ENCODE measurements at places on chromosomes 13 and 19.

DNA sequence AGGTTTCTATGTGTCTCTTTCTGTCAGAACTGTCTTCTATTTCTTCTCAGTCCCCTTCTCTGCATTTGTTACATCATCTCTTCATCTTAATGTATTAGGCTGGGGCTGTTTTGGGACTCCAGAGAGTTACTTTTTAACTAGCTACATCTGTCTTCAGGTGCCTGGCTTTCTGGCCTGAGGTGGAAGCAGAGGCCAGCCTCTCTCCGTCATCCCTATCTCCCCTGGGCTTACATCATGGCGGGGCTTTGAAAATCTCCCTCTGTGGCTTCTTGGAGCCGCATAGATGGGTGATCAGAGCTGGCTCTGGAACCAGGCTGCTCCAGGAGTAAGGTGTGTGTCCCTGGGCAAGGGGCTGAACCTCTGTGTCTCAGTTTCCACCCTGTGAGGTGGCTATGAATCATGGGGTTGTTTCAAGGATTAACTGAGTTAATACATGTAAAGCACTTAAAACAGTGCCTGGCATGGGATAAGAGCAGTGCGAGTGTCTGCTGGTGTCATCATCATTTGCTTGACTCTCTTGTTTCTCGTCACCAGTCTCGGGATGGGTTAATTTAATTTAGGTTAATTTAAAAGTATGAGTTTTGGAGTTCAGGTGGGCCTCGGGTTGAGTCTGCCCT, 2.0 kb downstream of the EPN1 start:
- no peak for DNase-seq

GRCh38 chr19:15538774-15539173, 30.4 kb downstream of the CYP4F22 start:
- DNase-seq: no peak

- no peak for DNase-seq
Measured at GRCh38 chr19:46371371-46371901, 24.5 kb downstream of the PPP5C start.

DNA sequence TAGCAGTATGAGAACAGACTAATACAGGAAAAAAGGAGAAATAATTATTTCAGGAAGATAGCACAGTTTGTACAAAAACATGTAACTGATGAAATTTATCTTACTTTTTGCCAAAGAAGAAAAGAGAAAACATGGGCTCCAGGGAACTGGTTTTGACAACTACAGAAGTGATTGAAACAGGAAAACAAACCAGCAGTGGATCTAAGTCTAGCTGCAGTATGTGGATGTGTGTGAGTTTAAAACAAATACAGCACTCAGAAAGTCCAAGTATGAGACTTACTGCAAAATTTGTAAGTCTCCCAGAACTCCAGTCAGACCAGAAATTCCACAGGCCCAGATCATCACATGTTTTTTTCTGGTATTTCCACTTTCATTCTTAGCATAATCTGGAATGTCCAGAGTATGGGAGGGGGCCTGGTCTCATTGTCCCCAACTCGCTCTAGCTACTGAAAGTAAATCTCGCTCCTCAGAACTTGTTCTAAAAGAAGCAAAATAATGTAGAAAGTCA, 259.5 kb downstream of the NHLRC3 start:
- DNase-seq: no peak

- no peak for DNase-seq
Measured at GRCh38 chr19:39304701-39305571, 8.7 kb downstream of the IFNL1 start.

DNA sequence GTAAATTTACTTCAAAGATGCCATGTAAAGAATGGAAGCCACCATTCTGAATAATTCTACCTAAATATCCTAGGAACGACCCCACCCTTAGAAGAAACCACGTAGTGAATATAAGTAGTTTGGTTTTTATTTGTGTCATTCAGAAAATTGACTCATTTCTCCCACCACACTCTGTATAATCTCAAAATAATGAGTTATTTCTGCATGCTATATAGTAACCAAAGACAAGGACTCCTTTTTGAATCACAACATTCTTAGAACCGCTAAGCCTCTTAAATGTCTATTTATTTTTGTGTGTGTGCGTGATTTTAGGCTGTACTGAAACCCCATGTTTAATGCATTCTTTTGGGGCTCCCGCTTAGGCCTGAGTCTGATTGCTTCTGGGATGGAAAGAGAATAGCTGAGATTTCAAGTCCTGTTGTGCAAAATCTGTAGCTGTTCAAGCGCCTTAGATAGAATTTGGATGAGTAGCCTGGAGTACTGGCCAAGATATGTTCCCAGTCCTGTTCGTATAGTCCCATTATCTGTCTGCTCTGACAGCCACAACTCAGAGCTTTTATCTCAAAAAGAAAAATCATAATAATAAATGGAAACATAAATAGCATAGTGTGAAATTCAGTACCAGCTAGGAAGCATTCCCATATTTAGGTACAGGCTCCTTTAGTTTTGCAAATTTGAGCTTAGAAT, 532.4 kb upstream of the NBEA start:
- no peak for DNase-seq

- no peak for DNase-seq
Measured at GRCh38 chr13:26372747-26373146, 118.8 kb downstream of the CDK8 start.

DNA sequence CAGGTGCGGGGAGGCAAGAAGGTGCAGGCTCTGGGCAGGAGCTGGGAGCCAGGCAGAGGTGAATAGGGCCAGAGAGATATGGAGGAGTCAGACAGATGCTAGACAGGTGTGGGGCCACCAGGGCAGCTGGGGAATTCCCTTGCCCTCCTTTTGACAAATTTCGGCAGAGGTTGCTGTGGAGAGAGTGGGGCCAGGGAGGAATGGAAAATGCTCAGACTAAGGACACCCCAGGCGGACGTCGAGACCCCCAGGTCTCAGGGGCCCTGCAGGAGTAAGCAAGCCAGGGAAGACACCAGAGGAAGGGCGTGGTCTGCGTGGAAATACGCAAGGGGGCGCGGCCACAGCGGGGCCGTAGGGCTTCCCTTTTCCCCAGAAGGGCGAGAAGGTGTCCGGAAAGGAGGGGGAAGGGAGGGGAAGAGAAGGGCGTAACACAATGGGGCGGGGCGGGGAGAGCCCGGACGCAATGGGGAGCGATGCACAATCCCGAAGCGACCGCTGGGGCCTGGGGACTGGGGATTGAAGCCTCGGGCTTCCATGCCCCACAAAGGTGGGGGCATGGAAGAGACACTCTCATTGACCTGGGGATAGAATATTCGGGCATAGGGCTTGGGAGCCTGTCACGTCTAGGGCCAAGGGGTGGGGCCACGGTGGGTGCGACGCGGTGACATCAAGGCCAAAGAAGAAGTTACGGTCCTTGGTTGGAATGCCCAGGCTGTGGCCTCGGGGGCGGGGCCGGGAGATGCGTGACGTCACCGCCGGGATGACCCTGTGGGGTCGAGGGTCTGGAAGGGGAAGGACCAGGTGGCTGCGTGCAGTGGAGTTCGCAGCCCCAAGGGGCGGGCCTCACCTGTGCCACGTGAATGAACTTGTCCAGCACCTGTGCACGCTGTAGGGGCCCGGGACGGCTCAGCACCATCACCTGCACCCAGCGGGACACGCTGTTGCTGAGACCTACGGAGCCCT, 8.2 kb downstream of the RASGRP4 start:
- no peak for DNase-seq

DNA sequence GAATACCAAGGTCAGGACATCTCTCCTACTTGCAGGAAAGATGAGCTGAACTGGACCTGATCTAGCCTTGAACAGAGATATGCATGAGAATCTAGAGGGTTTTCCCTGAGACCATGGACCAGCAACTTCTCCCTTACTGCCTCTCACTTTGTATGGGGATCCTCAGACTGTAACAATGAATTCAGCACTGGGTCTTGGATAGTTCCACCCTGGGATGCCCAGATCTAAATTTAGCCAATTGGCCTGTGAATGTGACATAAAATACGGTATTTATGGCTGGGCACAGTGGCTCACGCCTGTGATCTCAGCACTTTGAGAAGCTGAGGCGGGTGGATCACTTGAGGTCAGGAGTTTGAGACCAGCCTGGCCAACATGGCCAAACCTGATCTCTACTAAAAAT, 15.3 kb upstream of the LILRA2 start:
- DNase-seq: no peak

- no peak for DNase-seq
Measured at GRCh38 chr13:40576369-40576768, 90.1 kb downstream of the FOXO1 start.

DNA sequence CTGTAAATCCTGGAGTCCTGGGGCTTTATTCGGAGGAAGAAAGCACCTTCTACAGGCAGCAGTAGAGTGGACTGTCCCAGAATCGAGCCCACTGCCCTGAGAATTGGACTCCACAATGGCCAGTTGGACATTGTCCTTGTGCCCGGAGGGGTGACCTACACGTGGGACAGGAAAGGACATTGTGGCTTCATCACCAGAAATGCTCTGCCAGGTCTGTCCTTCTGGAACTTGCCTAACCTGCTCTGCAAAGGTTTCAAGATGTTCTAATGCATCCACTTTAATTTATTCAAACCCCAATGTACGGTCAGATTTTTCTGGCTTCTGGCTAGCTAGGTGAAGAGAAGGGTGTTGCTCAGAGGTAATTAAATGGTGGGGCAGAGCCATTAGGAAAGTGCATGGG, 32.4 kb upstream of the SPATA13 start:
- no peak for DNase-seq

DNA sequence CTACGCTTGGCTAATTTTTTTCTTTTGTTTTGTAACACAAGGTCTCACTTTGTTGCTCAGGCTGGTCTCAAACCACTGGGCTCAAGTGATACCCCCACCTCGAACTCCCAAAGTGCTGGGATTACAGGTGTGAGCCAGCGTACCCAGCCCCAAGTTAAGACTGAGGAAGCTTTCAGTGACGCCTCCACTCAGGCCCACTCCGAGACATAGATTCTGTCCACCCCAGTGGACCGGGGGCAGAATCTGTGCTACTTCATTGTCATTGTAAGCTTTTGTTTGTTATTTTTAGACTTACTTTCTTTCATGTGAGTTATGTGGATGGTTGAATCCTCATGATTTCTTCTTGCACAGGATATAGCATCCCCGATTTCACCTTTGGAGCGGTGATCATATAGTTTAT, 156.9 kb upstream of the TSHZ3 start:
- DNase-seq: no peak

- DNase-seq: no peak
Measured at GRCh38 chr19:576768-577438, 4.5 kb downstream of the BSG start.

GRCh38 chr19:38675611-38676010, 28.2 kb downstream of the ACTN4 start:
- DNase-seq: no peak

DNA sequence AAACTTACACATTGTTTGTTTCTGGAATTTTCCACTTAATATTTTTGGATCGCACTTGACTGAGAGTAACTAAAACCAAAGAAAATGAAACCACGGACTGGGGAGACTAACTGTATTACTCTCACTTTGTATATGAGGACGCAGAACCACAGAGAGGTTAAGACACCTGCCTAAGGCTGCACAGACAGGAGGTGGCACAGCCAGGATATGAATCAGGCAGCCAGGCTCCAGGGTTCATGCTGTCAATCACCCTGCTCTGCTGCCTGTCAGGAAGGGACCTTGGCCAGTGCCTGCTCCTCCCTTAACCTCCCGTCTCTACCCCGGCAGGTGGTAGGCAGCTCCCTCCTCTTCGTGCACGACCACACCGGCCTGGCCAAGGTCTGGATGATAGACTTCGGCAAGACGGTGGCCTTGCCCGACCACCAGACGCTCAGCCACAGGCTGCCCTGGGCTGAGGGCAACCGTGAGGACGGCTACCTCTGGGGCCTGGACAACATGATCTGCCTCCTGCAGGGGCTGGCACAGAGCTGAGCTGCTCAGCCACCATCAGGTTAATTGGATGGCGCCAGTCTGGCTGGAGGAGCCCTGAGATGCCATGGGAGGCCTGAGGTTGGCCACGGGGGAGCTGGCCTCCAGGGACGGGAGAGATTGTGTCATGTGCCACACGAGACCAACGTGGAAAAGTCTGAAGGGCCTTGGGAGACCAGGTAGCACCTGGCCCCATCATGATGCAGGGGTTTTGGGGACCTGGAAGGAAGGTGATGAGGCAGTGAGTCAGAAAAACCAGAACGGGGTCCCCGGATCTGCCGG, 11.0 kb downstream of the ACTMAP start:
- DNase-seq: no peak

DNA sequence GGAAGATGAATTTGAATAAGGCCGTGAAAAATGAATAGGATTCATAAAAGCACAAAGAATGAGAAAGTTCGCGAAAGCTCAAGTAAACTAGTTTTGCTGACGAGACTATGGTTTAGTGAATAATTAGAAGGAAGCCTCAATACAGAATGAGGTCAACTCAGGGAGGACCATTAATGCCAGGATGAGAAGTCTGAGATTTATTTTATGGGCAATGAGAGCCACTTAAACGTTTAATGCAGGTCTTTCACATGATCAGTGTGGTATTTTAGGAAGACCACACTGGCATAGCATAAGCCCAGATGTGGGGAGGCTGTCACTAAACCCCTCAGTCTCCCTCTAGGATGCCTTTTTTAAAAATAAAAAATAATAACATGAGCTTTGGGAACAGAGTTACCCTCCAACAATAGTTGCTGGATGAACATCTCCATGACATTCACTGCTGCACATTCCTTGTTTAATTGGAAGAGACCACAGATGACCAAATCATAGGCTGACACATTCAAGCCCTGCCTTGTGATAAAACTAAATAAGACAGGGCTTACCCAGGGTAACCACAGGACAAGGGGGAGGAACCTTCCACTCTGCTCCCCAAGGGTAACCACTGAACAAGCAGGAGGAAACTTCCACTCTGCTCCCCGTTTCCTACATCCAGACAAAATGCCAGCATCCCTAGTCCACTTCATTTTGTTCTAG, 43.6 kb upstream of the LSM14A start:
- DNase-seq: no peak

DNA sequence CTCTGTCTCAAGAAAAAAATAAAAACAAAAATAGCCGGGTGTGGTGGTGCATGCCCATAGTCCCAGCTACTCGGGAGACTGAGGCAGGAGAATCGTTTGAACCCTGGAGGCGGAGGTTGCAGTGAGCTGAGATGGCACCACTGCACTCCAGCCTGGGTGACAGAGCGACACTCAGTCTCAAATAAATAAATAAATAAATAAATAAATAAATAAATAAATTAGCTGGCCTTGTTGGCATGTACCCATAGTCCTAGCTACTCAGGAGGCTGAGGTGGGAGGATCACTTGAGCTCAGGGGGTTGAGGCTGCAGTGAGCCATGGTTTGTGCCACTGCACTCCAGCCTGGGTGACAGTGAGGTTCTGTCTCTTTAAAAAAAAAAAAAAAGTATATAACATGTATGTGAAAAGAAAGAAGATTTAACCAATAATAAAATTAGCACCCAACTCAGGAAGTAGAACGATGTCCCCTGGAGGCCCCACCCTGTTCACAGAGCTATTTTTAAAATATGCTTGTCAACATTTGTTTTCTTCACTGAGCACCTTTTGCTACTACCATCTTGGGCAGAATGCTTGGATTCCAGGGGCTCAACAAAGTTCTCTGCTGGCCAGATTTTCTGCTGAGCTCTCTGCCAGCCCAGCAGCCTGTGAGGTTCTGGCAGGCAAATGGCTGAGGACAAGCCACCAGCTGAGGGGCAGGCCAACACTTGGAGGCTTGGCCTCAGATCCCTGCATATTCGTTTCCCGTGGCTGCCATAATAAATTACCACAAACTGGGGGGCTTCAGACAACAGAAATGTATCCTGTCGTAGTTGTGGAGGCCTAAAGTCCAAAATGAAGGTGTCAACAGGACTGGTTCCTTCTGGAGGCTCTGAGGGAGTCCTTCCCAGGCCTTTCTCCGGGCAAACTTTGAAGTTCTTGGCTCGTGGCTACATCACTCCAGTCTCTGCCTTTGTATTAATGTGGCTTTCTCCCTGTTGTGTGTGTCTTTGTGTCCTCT, 5.2 kb downstream of the SLC25A42 start:
- no peak for DNase-seq

- DNase-seq: no peak
Measured at GRCh38 chr13:102183509-102184182, 218.2 kb downstream of the FGF14 start.

All from thoracic aorta (tissue), 2 donors.